ENCODE measurements at places on chromosomes 5 and 9.
A peak's percentile ranks its signal among the peaks of the same experiment; 100 is the strongest.

DNA sequence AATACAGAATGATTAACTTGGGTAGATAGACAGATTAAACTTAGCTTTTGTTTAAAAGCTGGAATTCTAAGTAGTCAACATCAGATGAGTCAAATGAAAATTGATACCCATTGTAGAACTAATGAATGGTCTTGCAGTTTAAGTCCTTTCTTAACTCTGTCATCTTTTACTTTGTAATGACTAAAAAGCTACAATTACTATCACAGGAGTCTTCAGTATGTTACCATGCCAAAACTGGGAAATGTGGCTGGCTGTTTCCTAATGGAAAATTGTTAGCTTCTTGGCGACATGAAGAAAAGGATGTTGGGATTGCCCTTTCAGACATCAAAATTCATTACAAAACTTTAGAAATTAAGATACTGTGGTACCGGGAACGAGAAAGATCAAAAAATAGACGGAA, 20.2 kb upstream of the ANXA1 start:
- no peak for DNase-seq

DNA sequence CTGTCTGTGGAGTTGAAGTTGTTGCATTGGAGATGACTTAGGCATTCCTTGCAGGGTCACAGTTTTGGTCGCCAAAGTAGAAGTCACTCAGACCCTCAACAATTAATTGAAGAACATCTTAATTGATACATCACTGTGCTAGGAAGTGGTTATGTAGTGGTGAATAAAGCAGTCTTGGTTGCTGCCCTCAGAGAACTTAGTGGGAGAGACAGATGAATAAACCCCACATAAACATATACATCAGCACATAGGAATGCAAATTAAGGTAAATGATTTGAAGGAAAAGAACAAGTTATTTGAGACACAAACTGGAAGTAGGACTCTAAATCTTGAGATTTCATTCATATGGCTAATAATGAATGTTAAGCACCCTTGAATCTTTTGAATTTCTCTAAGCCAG, 25.7 kb downstream of the FAM174A start:
- no peak for DNase-seq

GRCh38 chr5:9169557-9169902, 376.3 kb downstream of the SEMA5A start:
- no peak for DNase-seq

- DNase-seq = no peak
Measured at GRCh38 chr9:105447386-105447813, 434 bp upstream of the FSD1L start.

- no peak for DNase-seq
Measured at GRCh38 chr9:137977571-137978261, 100.1 kb downstream of the CACNA1B start.

DNA sequence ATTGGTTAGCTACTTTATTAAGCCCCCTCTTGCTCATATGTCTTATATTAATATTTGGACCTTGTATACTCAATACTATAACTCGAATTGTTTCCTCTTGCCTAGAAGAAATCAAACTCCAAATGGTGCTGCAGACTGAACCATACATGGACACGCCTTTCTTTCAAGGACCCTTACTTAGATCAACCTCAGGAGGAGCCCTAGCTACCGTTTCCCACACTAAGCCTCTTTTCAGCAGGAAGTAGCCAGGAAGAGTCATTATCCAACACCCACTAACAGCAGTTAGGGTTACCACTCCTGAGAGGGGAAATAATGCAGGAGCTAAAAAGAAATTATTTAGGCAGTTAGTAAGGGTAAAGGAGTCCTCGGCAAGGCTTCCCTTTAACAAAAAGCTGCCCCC, 243.8 kb upstream of the PUM3 start:
- no peak for DNase-seq

DNA sequence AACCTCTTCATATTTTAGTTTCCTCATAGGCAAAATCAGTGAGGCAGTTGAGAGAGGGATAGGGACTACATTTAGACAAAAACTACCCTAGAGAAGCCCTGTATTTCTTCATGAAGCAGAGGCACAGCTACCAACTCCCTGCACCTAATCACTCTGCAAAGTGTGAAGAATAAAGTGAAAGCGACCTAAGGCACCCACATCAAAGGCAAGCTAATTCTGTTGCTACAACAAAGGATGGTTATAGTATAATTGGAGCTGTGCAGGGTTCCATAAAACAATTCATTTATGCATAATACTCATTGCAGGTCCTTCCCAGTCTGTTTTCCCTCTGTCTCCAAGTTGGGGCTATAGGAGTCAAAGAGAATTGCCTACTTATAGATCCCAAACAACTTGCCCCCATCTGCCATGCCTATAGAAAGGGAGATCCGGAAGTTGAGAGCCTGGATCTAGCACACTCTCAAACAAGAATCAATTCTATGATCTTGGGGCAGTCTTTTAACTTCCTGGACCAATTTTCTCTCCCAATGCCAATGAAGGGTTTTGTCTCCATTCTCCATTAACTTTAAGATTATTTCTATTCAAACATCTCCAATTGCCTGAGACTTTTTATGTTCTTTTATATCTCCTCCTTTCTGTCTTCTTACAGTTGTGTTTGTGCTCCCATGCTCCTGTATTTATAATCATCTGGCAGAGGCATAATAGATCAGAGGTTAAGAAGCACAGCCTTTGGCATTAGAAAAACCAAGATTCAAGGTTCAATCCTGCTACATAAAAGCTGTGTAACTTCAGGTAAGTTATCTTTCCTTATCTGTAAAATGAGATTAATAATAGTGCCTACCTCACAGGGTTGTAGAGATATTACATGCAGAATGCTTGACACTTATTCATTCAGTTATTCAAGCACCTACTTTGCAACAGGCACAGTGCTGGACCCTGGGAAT, 56.0 kb upstream of the PTGER4 start:
- no peak for DNase-seq

DNA sequence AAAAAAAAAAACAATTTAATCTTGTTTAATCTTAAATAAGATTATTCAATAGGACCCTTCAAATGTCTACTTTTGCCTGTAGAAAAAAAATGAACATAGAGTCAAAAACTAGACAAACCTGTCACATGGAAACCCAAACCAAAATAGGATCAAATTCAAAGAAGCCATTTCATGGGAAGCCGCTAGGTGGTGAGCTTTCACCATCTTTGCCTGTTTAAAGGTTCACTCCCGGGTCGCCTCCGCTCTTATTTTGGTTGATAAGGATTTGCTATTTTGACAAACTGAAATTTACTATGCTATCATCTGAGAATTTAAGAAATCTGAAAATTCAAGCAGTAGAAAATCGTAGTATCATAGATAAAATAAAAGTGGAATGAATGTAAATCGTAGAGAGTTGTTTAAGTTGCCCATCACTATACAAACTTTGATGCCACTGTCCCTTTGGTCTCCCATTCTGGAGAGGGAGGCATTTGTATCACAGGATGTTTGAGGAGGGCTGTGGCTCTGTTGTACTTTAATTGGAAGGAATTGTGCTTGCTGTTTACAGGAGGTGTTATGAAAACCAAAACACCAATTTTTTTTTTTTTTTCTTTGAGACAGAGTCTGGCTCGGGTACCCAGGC, 43.5 kb upstream of the DNAH5 start:
- peak; percentile 52 for DNase-seq

DNA sequence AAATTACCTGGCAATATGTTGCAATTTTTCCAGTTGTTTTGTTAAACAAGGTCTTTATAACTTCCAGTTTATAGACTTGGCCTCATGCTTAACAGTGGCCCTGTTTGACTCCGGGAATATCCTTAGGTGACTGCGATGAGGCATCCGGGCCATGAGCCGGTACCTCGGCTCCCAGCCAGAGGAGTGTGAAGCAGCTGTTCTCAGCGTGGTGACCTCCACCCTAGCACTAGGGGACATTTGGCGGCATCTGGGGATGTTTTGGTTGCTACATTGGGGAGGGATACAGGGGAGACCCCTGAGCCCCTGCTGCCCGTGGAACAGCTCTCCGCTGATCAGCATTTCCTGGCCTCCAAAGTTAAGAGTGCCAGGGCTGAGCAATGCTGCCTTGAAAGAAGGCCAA, 533.4 kb downstream of the IRX1 start:
- DNase-seq = no peak

DNA sequence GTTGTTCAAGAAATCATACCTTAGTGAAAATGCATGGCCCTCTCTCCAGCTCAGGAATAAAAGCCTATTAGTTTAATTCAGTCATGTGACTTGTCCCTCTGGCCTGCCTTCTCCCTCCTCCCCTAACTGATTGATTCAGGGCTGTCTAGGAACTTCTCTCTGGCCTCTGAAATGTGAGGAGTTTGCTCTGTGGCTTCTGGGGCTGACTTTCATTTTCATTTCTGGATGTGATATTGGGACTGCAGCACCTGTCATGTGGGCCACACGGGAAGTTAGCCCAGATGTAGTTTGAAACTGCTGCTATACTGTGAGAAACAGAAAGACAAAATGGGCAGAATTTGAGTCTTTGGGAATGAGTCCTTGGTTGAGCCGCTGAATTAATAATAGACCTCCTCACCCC, 44.8 kb downstream of the PARP8 start:
- DNase-seq = no peak

- no peak for DNase-seq
Measured at GRCh38 chr5:112720576-112720975, 17.1 kb upstream of the APC start.

DNA sequence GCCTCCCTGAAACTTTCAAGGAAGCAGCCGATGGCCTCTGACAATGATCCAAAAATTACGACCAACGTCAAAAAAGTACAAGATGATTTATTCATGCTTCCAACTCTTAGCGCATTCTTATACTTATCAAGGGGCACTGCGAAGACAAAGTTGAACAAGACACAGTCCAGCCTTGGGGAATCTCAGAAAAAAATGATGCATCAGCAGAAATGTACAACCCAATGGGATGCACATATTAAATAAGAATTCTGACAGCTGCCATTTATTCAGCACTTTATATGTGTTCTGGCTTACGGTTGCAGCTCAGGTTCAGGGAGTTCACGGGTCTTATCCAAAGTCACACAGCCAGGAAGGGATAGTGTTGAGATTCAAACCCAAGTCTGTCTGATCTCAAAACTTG, 96.0 kb upstream of the CPLX2 start:
- no peak for DNase-seq

- no peak for DNase-seq
Measured at GRCh38 chr5:77972469-77973252, 196.5 kb upstream of the TBCA start.

DNA sequence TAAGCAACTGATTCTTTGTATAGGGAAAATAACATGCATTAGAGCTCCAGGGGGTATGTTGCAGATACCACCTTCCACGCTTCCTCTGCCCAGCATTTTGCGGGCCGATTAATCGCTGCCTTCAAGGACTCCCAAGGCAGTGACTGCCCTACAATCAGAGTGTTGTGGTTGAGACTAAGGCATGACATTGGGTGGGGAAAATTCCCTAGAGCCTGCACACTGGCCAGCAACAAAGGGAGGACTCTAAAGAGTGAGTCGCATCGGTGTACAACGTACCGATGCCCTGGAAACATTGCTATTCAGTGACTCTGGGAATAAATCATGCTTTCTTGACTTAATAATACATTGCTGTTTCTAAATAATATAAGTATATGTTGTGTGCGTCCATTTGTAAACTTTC, 119.7 kb downstream of the ZNF462 start:
- no peak for DNase-seq

- DNase-seq = no peak
Measured at GRCh38 chr5:150625831-150626746, 14.4 kb upstream of the SYNPO start.

DNA sequence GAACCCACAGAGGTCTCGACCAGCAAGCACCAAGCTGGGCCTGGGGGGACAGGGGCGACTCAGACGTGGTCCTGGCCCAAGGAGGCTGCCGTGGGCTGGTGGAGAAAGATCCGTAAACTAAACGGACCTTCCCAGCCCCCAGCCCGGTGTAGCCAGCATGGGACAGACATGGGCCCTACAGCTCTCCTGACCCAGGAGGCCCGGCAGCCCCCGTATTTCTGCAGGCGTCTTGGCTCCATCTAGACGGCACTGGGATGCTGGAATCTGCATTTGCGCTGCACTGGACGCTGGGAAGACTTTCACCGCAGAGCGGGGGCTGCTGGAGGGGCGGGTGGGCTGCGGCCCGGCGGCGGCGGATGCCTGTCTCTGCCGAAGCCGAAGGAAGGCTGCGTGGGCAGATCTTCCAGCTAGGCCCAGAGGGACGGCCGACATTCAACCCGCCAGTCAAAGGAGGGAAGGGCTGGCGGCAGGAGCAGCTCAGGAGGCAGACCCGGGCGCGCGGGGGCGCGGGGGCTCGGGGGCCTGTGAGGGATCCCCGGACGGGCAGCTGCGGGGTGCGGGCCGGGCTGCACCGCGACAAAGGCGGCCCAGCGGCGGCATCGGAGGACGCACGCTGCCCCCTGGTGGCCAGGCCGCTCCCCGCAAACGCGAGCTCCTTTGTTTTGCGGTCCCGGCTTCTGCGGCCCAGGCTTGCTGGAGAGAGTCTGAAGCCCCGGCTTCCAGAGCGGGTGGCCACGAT, 266.2 kb downstream of the NSG2 start:
- peak; percentile 56 for DNase-seq

Measured in NCI-H510A (cell line).